ENCODE measurements at places on chromosomes 16 and 17.

- no peak for DNase-seq
Observed at GRCh38 chr17:28324267-28324745, 5.3 kb downstream of the TMEM97 start.

DNA sequence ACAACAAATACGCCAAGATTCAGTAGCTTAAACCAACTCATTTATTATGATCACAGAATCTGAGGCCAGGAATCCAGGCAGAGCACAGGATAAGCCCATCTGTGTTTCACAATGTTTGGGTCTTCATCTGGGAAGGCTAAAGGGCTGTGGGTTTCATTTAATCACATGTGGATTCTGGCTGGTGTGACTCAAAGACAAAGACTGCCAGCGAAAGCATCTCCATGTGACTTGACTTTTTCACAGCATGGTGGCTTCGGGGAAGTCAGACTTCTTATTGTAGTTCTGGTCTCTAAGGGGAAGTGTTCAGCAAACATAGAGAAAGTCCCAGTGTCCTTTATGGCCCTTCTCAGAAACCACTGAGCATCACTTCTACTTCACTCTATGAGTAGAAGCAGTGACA is 1014.4 kb upstream of the GOT2 start:
- no peak for DNase-seq

- no peak for DNase-seq
Observed at GRCh38 chr16:15682105-15682570, 32.1 kb downstream of the NDE1 start.

GRCh38 chr16:20899071-20899470 is 1.1 kb downstream of the DCUN1D3 start:
- no peak for DNase-seq

DNA sequence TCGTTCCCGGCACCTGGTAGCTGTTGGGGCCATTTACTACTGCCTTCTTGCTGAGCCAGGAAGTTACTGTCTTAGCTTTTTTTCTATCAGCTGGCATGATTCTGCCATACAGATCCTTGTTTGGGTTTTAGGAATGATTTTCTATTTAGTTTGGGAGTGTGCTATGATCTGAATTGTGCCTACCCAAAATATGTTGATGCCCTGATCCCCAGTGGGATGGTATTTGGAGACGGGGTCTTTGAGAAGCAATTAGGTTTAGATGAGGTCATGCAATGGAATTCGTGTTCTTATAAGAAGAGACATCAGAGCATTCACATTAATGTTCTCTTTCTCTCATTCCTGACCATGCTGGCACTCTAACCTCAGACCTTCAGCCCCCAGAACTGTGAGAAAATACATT is 59.4 kb upstream of the HS3ST2 start:
- DNase-seq, result no peak

DNA sequence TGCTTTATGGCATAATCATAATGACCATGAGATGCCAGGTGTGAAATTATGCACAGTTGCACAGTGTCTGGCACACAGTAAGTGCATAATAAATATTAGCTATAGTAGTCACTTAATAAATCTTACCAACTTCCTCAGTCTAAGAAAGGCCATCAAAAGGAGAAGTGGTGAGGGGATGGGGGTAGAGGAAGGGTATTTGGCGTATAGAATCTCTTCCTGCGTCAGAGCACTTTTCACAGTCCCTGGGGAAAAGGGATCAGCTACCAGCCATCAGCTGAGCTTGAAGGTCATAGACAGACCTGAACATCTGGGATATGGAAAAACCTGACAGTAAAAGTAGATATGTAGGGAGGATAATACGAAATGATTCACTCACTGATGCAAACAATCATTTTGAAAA is 5.8 kb downstream of the CRHR1 start:
- DNase-seq, result no peak

DNA sequence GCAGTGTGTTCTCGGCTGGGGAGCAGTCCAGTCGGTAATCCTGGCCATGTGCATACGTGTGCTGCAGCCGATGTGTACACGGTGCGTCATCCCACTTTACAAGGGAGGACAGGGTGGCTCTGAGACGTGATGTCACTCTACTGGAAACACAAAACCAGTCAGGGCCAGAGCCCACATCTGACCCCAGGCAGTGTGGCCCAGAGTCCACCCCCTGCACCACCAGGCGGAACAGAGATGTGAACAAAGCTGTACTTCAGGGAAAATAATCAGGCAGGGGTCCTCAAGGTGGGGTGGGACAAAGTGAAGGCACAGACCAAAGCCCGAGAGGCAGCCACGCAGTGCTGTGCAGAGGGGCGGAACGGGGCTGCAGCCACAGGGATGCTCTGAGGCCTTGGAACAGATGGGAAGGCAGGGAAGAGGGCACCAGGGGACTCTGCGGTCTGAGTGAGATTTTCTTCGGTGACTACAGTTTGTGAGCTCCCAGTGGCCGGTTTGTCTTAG is 181.5 kb downstream of the ZNF423 start:
- DNase-seq, result no peak

DNA sequence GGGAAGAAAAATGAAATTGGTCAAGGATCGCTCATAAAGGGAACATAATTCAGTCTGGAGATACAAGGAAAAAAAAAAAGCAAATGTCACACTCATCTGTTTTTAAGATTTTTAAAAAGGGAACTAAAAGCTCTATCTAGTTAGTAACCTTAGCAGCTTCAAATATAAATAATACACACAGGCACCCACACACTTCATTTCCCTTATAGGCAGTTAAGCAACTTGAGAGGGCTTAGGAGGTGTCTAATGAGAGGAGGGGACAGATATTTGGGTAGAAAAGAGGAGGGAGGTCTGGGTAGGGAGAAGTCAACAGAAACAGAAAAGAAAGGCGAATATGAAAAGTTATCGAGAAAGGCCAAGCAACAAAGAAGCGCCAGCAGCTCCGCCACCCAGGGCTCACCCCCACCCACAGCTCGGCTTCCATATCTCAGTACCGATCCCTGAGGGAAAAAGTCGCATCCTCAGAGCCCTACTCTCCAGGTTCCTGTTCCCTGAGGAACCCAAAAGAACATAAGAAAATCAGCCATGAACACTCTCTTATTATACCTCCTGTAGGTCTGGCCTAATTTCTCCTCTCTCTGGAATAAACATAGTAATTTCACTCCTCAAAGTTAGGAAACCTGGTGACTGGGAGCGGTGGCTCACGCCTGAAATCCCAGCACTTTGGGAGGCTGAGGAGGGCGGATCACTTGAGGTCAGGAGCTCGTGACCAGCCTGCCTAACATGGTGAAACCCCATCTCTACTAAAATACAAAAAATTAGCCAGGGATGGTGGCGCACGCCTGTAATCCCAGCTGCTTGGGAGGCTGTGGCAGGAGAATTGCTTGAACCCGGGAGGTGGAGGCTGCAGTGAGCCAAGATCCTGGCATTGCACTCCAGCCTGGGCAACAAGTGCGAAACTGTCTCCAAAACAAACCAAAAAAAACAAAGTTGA is 69.6 kb upstream of the RCVRN start:
- no peak for DNase-seq

GRCh38 chr16:47634727-47635126 is 173.6 kb downstream of the PHKB start:
- DNase-seq, result no peak

GRCh38 chr16:52265446-52265861 is 281.5 kb downstream of the TOX3 start:
- DNase-seq, result no peak
